ENCODE measurements at places on chromosomes 6 and 20. TPM values are rescaled to one million over a fixed set of nuclear protein-coding genes. Genes with fewer than 3 reads are reported as not detected.

DNA sequence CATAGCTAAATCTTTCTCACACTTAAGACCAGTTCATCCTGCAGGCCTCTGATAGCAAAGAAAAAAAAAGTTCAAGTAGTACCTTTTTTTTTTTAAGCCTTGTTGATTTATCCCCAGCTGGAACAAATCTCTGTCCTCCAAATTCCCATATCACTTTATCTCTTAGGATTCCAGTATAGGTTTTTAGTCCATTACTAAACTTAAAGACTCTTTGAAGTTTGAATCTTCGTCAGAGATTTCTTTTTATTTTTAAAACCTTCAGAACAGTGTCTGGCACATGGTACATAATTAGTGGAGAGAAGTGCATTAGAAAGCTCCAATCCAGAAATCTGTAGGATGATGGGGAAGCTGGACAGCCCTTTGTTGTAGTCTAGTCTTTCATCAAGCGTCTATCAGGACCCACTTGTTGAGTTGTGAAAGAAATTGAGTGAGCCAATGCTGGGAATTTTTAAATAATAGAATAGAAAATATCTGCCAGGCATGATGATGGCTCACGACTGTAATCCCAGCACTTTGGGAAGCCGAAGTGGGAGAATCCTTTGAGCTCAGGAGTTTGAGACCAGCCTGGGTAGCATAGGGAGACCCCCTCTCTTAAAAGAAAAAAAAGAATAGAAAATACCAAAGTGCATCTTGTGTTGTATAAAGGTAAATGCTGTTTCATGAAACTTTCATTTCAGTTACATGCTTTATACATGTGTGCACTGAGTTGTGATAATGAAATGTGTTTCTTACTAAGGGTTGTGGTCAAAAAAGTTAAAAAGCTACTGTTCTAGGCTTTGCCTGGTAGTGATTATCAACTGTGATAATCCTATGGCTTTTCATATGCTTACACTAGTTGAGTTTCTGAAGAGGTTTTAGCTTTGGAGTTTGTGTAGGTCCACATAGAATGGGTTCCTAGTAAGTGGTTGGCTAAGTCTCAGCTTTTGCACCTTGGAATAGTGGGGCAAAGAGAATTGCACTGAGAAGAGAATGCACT, 3.2 kb downstream of the NFYA start:
- no peak overlapping the region for H3K27ac ChIP-seq
- DNase-seq = no peak
- peaks cover 20% of the 10 kb centered on the region for H3K36me3 ChIP-seq
- H3K4me1 ChIP-seq = peaks cover 13% of the 10 kb centered on the region
- H3K4me3 ChIP-seq = no peak overlapping the region

- no peaks in the 10 kb centered on the region for H3K36me3 ChIP-seq
- no peak overlapping the region for H3K27ac ChIP-seq
- H3K27me3 ChIP-seq = no peaks in the 10 kb centered on the region
- no peak for DNase-seq
- H3K4me3 ChIP-seq = no peak overlapping the region
- peaks cover 7% of the 10 kb centered on the region for H3K4me1 ChIP-seq
Measured at GRCh38 chr6:109349419-109349987, 32.8 kb downstream of the CD164 start.

DNA sequence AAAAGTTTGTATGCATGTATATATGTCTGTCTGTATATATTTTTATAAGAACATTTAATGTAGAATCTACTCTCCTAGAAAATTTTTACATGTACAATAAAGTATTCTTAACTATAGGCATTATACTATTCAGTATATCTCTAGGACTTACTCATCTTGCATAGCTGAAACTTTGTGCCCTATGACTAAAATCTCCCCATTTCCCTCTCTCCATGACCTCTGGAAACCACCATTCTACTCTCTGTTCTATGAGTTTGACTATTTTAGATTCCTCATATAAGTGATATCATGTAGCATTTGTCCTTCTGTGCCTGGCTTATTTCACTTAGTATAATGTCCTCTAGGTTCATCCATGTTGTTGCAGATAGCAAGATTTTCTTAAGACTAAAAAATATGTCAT, 205.1 kb upstream of the SMLR1 start:
- H3K36me3 ChIP-seq = no peaks in the 10 kb centered on the region
- H3K4me1 ChIP-seq = peaks cover 51% of the 10 kb centered on the region
- no peaks in the 10 kb centered on the region for H3K27me3 ChIP-seq
- H3K4me3 ChIP-seq = no peak overlapping the region
- DNase-seq = no peak
- peak overlapping the region; percentile 74 for H3K27ac ChIP-seq

DNA sequence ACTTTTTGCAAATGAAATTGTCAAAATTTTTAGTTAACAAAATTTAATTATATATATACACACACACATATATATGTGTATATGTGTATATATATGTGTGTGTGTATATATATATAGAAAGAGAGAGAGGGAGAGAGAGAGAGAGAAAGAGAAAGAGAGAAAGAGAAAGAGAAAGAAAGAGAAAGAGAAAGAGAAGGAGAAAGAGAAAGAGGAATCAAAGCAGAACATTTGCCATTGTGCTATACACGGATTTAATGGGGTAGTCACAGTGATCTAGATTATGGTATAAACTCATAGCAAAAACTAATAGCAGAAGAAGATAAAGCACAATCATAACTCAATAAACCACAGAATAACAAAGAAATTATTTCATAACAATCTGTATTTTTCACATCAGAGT, 126.7 kb downstream of the DST start:
- no peak overlapping the region for H3K27ac ChIP-seq
- H3K36me3 ChIP-seq = peaks cover 15% of the 10 kb centered on the region
- H3K4me3 ChIP-seq = no peak overlapping the region
- no peaks in the 10 kb centered on the region for H3K4me1 ChIP-seq
- H3K27me3 ChIP-seq = no peaks in the 10 kb centered on the region

GRCh38 chr6:125001684-125002405, 39.6 kb downstream of the RNF217 start:
- H3K4me3 ChIP-seq = no peak overlapping the region
- no peaks in the 10 kb centered on the region for H3K27me3 ChIP-seq
- no peaks in the 10 kb centered on the region for H3K4me1 ChIP-seq
- no peak overlapping the region for H3K27ac ChIP-seq
- H3K36me3 ChIP-seq = no peaks in the 10 kb centered on the region

DNA sequence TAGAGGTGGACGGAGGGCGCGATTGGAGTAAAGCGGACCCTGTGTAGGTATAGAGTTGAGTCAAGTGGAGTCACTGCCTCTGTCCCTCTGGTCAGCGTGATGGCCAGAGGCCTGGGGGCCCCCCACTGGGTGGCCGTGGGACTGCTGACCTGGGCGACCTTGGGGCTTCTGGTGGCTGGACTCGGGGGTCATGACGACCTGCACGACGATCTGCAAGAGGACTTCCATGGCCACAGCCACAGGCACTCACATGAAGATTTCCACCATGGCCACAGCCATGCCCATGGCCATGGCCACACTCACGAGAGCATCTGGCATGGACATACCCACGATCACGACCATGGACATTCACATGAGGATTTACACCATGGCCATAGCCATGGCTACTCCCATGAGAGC, 479 bp downstream of the SLC39A7 start:
- peaks cover 42% of the 10 kb centered on the region for H3K4me1 ChIP-seq
- DNase-seq = no peak
- peak overlapping the region; percentile 94 for H3K27ac ChIP-seq

DNA sequence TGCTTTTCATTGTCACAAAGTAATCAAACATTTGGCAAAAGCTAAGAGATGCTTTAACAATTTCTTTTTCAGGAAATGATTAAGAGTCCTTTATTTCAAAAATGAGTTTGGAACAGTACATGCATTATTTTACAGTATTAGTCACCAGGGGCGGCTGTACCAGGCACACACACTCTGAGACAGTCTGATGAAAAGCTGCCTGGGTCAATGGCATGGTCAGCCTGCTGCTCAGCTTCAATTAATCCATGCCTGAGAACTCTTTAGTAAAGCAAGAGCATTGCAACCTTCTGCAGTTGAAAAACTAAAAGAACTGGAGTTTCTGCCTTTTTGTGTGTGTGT, 105.5 kb downstream of the TULP4 start:
- H3K27me3 ChIP-seq = no peaks in the 10 kb centered on the region
- no peak overlapping the region for H3K4me3 ChIP-seq
- no peaks in the 10 kb centered on the region for H3K4me1 ChIP-seq

DNA sequence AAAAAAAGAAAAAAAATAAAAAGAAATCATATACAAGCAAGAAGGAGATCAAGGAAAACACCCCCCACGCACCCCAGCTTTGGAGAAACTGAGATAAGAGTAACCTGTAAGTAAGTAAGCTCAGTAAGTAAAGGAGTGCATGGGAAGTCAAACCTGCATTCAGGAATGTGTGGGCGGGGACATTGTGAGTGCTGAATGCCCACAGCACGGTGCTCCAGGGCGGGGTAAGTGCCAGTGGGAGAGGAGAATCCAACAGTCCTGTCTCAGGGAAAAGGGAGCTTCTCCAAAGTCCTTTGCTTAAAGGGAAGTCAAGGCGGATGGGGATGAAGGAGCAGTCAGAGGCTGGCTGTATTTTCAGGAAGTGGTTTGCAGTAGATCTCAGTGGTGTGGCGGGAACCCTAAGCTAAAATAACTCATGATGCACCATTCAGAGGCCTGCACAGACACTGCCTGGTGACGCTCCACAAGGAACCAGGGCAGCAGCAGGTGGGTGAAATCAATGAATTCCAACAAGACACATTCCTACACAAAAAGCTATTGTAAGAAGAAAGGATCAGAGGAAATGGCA, 368.0 kb downstream of the QKI start:
- no peak overlapping the region for H3K27ac ChIP-seq
- no peak overlapping the region for H3K4me3 ChIP-seq
- no peak for DNase-seq
- H3K4me1 ChIP-seq = no peaks in the 10 kb centered on the region
- H3K27me3 ChIP-seq = no peaks in the 10 kb centered on the region

- no peaks in the 10 kb centered on the region for H3K27me3 ChIP-seq
- H3K27ac ChIP-seq = no peak overlapping the region
- H3K4me3 ChIP-seq = no peak overlapping the region
Measured at GRCh38 chr6:104579310-104579863, 280.3 kb downstream of the HACE1 start.

- no peak overlapping the region for H3K27ac ChIP-seq
- no peaks in the 10 kb centered on the region for H3K27me3 ChIP-seq
- H3K36me3 ChIP-seq = no peaks in the 10 kb centered on the region
- H3K4me3 ChIP-seq = no peak overlapping the region
- H3K4me1 ChIP-seq = peaks cover 20% of the 10 kb centered on the region
Measured at GRCh38 chr6:36760685-36761435, 63.2 kb downstream of the RAB44 start.

GRCh38 chr20:61280217-61280980, 28.3 kb downstream of the CDH4 start:
- H3K27me3 ChIP-seq = no peaks in the 10 kb centered on the region
- no peaks in the 10 kb centered on the region for H3K36me3 ChIP-seq
- H3K4me1 ChIP-seq = no peaks in the 10 kb centered on the region
- DNase-seq = no peak
- no peak overlapping the region for H3K27ac ChIP-seq

DNA sequence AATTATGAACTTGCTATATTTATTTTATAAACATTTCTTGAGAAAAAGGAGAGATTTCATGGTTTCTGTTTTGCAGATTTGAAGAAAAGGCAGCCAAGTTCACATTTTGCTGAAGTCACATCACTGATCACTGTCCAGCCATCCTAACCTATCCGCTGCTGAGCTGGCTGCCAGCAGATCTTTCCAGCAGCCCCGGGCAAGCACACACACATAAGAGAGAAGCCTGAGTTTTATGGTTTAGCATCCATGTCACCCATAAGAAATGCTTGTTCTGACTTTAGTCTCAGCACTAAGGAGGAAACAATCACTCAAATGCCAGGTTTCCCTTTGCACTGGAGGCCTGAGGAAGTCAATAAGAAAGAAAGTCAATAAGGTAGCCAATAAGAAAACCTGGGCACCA, 287.1 kb downstream of the SMOC2 start:
- no peak overlapping the region for H3K4me3 ChIP-seq
- H3K36me3 ChIP-seq = no peaks in the 10 kb centered on the region
- no peak for DNase-seq
- no peaks in the 10 kb centered on the region for H3K27me3 ChIP-seq
- H3K4me1 ChIP-seq = no peaks in the 10 kb centered on the region
- H3K27ac ChIP-seq = no peak overlapping the region

DNA sequence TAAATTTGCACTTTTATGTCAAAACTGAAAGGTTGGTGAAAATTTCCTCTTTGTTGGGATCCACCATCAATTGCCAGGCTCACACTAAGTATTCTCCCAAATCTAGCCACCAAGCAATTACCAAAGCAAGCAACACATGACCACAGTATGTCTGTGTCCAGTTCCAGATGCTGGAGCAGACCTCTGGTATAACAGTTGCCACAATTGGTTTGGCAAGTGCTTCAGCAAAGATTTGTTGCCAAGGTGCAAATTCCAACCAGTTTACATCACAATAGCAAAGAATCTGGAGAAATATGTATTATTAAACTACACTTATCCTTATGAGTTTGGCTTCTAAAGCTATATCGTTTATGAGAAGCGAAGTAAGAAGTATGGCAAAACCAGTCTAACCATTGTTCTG, 6.4 kb downstream of the GTF2H5 start:
- H3K27ac ChIP-seq = no peak overlapping the region
- no peak overlapping the region for H3K4me3 ChIP-seq
- peaks cover 14% of the 10 kb centered on the region for H3K4me1 ChIP-seq
- no peak for DNase-seq
- H3K27me3 ChIP-seq = no peaks in the 10 kb centered on the region

- DNase-seq = no peak
- no peak overlapping the region for H3K4me3 ChIP-seq
- 0 out of 2 replicates have a peak, but pooled peaks cover 3% of the 10 kb centered on the region for H3K4me1 ChIP-seq
- no peaks in the 10 kb centered on the region for H3K27me3 ChIP-seq
- no peaks in the 10 kb centered on the region for H3K36me3 ChIP-seq
- H3K27ac ChIP-seq = no peak overlapping the region
Measured at GRCh38 chr6:75023634-75024033, 182.2 kb downstream of the COL12A1 start.

GRCh38 chr20:38221119-38221589, 39.4 kb downstream of the KIAA1755 start:
- no peaks in the 10 kb centered on the region for H3K27me3 ChIP-seq
- H3K36me3 ChIP-seq = no peaks in the 10 kb centered on the region
- no peak overlapping the region for H3K4me3 ChIP-seq
- no peak overlapping the region for H3K27ac ChIP-seq
- peaks cover 34% of the 10 kb centered on the region for H3K4me1 ChIP-seq

Gene NOX3
- total RNA-seq = not detected

Gene TRIM10
- 0.98 TPM for total RNA-seq

Gene SFT2D1
- 65.6 TPM for total RNA-seq

Gene PRR18
- not detected for total RNA-seq

Gene B3GALT4
- 1.9 TPM for total RNA-seq

Gene C6orf58
- 0.20 TPM for total RNA-seq

Gene GSTA4
- 2.2 TPM for total RNA-seq

Gene PDYN
- not detected for total RNA-seq
